ENCODE measurements at places on chromosomes 6 and 20.

DNA sequence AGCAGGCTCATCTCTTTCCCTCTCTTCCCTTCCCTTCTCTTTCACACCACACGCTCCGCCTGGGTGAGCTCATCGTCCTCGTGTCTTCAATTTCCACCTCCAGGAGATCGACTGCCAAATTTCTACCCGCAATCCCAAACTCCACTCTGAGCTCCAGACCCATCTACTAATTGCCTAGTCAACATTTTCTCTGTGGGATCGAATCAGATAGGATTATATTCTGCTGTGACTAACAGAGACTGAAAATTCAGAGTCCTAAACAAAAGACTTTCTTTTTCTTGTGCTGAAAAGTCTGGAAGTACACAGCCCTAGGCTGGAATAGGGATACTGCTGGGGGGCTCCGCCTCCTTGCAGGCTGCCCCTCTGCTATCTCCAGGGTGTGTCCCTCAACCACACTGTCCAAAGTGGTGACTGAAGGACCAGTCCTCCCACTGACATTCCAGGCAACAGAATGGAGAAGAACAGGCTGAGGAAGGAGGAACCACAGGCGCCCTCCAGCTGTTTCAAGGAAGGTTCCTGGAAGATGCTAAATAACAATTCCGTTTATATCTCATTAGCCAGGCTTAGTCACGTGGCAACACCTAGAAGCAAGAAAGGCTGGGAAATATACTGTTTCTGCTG lies 5.0 kb upstream of the HSPA12B start:
- DNase-seq: no peak

DNA sequence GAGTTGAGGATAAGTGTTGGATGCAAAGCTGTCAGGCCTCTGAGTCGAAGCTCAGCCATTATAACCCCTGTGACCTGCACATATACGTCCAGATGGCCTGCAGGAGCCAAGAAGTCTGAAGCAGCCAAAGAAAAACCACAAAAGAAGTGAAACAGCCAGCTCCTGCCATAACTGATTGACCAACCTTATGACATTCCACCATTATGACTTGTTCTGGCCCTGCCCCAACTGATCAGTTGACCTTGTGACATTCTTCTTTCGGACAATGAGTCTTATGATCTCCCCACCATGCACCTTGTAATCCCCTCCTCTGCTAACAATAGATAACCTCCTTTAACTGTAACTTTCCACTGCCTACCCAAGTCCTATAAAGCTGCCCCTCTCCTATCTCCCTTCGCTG lies 133.7 kb upstream of the AGPAT4 start:
- DNase-seq: no peak

GRCh38 chr6:47047479-47048407 lies 5.6 kb upstream of the ADGRF1 start:
- peak; percentile 36 for DNase-seq

GRCh38 chr6:67956352-67956751 lies 678.7 kb upstream of the ADGRB3 start:
- no peak for DNase-seq

- no peak for DNase-seq
Measured at GRCh38 chr6:83509441-83509840, 2.9 kb upstream of the PRSS35 start.

DNA sequence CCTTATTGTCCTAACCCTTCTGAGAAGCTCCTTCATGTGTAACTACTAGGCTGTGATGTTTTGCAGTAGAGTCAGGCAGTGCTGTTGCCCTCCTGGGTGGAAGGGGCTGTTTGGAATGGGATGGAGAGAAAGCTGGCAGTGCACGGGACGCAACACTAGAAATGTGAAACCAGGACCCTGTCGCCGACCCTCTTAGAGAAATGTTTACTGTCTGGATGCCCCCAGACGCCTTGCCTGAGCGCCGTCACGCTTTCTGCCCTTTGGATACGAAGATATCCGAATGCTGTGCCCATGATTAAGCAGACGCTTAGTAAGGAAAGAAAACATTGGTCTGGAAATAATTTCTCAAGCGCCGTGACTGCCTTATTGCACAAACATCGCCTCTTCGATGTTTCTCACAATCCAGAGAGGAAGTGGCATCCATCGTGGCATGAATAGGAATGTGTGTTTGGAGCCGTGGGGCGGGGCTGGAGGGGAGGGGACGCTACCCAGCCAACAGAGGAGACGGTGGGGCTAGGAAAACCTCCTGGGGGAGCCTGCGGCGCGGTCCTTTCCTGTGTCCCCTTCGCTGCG lies 661 bp upstream of the PPP1R14C start:
- no peak for DNase-seq

Data from HuH-7 (cell line).